ENCODE measurements at places on chromosomes 12 and 14.

- DNase-seq = no peak
Measured at GRCh38 chr12:3142386-3142785, 65.2 kb downstream of the TSPAN9 start.

DNA sequence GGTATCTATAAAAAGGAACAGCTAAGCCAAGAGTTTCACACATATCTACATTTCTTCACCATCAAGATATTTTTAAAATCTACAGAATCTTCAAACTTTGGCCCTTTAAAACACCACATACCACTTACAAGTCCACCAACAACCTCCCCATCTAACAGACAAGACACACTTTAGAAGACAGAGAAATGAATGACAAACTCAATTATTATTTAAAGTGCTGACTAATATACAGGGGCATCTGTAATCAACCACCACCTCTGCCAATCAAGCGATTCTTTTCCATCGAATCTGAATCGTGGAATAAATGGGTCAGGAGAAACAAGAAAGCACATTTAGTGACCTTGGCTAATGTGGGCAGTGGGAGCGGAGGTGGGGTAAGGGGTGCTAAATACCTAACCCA is 7.7 kb downstream of the SETD3 start:
- no peak for DNase-seq

DNA sequence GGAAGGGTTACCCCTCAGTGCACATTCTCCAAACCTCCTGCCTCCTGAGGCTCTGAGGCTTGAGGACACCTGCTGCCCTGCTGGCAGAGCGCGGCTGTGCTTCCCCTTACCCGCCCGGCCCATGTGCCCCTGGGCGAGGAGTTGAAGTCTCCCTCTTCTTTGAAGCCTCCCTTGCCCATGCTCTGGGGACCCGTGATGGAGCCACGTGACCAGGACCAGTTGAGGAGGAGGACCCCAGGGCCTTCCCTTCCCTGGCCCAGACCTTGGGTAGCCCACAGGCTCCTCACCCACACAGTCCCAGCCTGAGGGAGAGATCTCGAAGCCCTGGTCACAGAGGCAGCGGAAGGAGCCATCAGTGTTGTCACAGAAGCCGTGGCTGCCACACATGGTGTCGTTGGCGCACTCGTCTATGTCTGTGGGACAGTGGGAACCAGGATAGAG is 12.9 kb downstream of the ISCA2 start:
- DNase-seq = no peak

DNA sequence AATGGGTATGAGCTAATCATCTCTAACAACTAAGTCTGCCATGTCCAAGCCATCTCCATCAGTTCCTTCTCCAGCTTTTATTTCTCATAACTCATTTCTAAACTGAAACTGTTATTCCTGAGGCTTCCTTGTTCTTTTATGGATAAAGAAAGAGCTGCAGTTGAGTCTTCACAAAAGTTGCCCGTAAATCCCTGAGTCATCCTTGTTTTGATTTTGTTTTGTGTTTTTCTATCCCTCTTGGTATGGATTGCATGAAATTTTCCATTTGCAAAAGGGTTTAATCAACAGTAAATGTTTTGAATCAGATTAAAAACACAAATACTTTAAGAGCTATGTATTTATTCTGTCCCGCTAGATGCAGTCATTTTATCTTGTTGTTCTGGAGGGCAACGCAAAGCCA is 290.6 kb downstream of the EGLN3 start:
- DNase-seq = no peak

DNA sequence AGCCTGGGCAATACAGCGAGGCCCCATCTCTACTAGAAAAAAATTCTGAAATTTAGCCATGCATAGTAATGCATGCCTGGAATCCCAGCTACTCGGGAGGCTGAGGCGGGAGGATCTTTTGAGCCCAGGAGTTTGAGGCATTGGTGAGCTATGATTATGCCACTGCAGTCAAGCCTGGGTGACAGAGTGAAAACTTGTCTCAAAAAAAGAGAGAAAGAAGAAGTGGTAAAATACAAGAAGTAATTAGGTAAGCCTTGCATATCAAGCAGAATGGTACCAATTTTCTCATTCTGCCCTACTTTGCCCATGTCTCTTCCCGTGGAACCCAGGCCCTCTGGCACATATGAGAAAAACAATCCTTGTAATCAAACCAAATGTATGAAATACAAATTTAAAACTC is 70.7 kb downstream of the SUSD6 start:
- no peak for DNase-seq

DNA sequence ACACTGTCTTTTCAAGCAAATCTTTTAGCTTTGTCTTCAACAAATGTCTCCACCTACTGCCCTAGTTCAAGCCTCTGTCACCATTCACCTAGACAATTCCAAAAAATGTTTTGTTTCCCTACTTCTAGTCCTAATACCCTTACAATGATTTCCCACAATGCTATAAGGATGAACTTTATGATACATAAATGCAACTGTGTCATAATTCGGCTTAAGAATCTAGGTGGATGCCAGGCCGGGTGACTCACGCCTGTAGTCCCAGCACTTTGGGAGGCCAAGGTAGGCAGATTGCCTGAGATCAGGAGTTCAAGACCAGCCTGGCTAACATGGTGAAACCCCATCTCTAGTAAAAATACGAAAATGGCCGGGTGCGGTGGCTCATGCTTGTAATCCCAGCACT is 20.7 kb upstream of the CREBL2 start:
- no peak for DNase-seq

- DNase-seq = no peak
Measured at GRCh38 chr14:103840014-103840413, 7.4 kb downstream of the PPP1R13B start.

DNA sequence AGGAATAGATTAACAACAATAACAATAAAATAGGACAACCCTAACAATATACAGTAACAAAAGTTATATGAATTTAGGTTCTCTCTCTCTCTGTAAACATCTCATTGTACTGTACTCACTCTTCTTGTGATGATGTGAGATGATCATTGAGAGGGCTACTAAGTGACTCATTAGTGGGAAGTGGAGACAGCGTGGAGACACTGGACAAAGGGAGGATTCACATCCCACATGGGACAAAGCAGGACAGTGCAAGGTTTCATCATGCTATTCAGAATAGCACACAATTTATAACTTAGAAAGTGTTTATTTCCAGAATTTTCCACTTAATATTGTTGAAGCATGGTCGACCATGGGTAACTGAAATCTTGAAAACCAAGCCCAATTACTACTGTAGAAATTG is 26.0 kb upstream of the SPATA7 start:
- no peak for DNase-seq

DNA sequence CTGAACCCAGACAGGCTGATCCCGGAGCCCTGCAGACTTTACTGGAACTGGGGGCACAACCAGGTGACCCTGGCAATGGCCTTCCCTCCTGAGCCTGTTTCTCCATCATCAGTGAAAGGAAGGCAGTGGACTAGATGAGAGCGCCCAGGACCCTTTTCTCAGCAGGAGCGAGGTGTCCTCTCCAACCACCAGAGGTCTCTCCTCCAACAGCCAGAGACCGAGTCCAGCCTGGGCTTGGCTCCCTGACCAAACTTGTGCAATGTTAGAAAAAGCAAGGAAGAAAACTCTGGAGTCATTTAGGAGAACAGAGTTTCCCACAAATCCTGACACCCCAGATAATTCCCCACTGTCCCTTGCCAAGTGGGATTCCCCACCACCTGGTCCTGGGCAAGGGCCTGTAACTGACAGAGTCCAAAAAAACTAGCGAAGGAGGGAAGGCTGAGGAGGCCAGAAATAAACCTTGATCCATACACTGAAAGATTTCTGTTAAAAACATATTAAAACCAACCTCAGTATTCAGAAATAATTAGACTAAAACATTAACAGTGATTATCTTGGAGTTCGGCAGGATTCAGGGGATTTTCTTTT is 9.0 kb downstream of the RPS6KL1 start:
- no peak for DNase-seq
